ENCODE measurements at places on chromosomes 1 and 21.

- no peak for DNase-seq
Observed at GRCh38 chr1:175656416-175656815, 87.0 kb downstream of the TNR start.

DNA sequence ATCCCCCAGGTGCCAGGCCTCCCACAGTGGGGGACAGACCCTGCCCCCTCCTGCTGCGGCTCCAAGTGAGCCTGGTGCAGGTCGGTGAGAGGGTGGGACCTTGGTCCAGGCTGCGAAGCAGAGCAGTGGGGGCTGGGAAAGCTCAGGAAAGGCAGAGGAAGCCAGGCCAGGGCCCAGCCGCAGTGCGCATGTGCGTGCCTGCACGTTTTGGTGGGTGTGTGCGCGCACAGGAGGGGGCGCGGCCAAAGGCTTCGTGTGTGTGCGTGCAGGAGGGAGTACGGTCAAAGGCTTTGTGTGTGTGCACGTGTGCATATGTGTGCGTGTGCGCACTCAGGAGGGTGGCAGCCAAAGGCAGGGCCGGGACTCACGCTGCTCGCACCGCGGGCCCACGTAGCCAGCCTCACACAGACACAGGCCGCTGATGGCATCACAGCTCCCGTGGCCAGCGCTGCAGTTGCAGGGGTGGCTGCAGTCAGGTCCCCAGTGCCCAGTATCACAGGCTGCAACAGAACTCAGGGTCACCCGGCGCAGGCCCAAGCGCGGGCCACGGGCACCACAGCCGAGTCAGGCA is 45.9 kb downstream of the ARHGEF16 start:
- no peak for DNase-seq

- DNase-seq: no peak
Observed at GRCh38 chr1:53031732-53032131, 30.3 kb upstream of the PODN start.

- no peak for DNase-seq
Observed at GRCh38 chr1:37817481-37817880, 9.5 kb upstream of the YRDC start.

- no peak for DNase-seq
Observed at GRCh38 chr1:157001304-157001703, 44.2 kb downstream of the ARHGEF11 start.

- no peak for DNase-seq
Observed at GRCh38 chr1:174938281-174939007, 61.3 kb upstream of the CACYBP start.

- no peak for DNase-seq
Observed at GRCh38 chr1:212820969-212821368, 26.5 kb downstream of the SPATA45 start.

DNA sequence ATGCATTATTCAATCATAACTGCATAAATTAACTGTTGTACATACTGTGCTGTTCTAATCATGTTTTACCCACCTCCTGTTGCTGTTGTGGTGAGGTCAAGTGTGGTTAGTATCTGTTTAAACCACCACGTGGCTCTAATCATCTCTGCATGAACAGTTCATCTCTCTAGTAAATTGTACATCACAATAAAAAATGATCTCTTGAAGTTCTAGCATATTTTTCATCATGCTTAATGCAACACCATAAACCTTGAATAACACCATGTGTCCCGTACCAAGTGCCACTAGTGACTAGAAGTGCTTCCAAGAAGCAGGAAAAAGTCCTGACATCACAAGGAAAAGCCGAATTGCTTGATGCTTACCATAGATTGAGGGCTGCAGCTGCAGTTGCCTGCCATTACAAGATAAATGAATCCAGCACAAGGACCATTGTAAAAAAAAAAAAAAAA is 51.7 kb downstream of the SNRPE start:
- DNase-seq: no peak

- DNase-seq: no peak
Observed at GRCh38 chr1:3670823-3671265, 18.5 kb downstream of the TP73 start.

DNA sequence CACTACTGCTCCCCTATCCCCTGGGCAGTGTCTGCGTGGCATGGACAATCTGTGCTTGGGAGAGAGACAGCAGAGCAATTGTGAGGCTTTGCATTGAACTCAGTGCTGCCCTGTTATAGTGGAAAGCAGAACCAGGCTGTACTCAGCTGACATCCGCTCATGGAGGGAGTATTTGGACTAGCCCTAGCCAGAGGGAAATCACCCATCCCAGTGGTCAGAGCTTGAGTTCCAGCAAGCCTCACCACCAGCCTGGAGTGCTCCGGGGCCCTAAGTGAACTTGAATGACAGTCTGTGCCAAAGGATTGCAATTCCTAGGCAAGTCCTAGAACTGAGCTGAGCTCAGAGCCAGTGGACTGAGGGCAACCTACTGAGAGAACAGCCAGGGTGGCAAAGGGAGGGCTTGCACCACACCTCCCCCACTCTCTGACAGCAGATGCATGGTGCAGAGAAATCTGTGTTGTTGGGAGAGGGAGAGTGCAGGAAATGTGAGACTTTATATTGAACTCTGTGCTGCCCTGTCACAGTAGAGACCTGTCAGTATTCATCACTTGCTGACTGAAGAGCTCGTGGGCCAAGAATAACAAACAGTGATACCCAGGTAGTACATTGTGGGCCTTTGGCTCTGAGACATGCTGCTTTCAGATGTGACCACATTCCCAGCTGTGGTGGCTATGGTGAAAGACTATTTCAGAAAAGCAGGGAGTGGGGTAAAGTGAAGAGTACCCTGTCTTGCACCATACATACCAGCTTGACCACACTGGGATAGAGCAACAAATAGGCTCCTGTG is 107.7 kb upstream of the SLC5A9 start:
- DNase-seq: no peak

DNA sequence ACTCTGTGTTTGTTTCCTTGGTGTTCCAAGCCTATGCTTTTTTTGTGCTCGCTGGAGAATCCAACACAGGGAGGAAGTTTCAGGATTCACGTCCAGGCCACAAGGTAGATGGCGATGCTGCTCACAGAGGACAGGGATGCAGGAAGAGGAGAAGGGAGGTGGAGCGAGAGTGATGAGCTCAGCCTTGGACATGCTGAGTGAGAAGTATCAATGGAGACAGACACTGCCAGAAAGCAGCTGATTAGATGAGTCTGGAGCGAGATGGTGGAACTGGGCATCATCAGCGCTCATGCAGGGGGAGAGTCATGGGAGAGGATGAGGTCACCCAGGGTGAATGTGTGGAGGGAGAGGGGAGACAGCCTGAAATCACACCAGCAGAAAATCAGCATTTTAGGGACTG is 110.0 kb downstream of the GLUL start:
- no peak for DNase-seq

GRCh38 chr1:66607458-66607857 is 73.5 kb downstream of the SGIP1 start:
- DNase-seq: no peak

DNA sequence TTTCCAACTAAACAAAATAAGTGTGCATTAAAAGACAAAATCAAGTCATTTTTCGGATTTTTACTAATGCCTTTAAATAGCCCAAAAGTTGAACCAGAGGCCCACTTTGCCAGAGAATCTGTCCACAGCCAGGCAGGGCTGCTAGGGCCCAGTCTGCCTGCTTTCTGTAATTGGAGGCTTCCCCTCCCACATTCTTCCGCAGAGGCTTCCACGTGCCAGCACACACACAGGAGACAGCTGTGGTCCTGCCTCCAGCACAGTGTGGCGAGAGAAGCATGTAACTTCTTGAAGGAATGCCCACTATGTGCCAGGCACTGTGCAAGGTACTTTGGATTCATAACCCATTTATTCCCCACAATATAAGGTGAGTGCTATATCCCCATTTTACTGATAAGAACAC is 11.3 kb upstream of the PDZK1IP1 start:
- DNase-seq: no peak

DNA sequence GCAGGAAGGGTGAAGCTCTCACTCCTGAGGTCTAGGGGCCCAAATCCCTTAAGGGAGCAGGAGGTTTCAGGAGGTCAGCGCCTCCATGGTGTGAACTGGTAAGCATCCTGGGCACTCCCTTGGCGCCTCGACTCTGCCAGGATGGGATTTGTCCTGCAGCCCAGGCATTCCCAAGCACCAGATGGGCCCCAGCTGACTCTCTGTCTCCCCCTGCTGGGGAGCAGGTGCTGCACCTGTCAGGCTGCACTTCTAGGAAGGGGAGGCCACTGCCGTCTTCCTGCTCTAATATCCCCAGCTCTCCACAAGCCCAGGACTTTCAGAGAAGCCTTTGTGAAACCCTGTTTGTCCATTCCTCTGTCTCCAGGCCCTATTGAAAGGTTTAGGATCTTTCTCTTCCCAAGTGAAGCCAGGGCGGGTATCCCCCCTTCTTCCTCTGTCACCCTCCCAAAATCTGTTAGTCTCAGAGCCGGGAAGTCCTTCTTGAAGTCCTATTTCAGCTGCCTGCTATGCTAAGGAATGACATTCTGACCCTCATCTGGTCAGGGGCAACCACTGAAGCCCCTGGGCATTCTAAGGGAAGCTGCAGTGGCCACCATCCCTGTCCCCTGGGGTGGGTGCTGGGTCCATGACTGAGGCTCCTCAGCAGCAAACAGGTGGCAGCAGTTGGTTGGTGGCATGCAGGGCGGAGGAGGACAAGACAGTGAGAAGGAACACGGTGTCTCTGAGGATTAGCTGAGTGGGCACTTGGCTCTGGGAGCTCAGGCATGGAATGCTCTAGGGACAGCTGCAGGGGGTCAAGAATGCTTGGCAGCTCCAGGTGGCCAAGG is 3.2 kb downstream of the MYBPH start:
- no peak for DNase-seq

DNA sequence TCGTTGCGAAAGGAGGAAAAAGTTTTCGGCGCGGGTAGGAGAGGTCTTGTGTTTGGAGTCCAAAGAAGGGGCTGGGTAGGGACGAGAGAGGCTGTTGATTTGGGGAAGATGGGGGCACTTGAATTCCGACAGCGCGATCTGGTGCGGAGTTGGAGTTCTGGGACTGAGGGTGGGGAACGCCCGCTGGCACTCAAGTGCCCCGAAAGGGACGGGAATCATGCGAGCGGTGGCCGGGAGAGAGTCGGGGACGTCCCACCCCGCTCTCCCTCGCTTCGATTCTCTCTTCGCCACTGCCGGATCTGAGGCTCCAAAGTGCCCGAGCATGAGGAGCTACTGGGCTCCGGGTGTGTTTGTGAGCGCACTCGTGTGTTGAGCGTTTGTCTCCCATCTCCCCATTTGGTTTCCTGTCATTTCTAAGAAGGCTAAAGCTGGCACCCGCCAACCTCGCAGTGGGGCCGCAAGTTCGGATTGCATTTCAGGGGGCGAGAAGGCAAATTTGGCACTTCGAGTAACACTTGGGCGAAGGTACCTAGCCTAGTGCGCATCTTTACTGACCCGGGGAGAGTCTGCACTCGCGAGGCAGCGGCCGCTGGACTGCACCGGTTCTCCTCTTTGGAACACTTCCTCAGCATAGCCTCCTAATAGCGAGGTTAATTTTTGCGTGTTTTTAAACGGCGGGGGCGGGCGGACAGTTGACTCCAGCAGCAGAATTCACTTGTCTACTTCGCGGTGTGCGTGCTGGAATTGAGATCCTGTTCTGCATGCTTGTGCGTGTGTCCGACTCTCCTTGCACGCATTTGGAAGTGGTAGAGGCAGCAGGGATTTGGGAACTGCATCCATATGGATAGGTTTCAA is 1.2 kb downstream of the CHRM3 start:
- no peak for DNase-seq

DNA sequence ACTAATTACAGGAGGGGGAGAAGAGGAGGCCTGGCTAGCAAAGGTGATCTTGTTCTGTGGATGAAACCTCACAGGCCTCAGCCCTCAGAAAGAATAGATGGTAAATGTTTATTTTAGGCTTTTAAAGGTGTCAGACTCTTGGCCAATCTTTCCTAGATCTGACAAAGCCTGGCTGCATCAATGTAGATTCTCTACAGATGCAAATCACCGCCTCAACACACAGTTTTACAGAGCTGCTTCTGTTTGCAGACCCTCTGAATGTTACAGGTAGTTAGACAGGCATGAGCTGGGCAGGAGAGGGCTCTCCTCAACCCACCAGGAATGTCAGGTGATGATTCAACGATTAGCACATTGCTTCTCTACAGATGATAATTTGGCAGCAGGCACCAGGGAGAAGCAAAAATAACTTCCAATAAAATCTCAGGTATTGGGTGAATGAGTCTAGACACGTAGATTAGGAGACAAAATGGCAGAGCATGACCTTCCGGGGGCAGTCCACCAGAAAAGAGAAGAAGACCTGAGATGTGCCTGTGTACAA is 105.4 kb upstream of the VANGL1 start:
- DNase-seq: no peak

- no peak for DNase-seq
Observed at GRCh38 chr21:44589586-44590305, 2.6 kb downstream of the KRTAP10-6 start.

GRCh38 chr1:21000245-21000594 is 176.5 kb downstream of the EIF4G3 start:
- DNase-seq: no peak

DNA sequence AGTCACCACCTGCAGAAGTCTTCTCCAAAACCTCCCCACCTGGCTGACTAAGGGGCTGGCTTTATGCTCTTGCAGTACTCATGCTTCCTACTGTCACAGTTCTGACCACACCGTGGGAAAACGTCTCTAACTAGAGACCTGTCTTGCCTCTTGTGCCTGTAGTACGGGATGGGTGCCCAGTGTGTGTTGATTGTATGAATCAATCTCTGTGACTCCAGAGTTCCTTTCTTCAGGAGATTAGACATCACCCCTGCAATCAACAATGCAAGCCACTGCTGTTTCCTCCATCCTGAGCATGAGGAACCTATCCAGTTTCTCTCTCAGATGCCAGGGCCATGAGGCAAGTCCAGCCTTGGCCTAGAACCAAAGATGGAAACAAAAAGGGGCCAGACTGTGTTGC is 64.1 kb downstream of the LRRN2 start:
- DNase-seq: no peak

- no peak for DNase-seq
Observed at GRCh38 chr1:71823708-71824305, 458.5 kb downstream of the NEGR1 start.

DNA sequence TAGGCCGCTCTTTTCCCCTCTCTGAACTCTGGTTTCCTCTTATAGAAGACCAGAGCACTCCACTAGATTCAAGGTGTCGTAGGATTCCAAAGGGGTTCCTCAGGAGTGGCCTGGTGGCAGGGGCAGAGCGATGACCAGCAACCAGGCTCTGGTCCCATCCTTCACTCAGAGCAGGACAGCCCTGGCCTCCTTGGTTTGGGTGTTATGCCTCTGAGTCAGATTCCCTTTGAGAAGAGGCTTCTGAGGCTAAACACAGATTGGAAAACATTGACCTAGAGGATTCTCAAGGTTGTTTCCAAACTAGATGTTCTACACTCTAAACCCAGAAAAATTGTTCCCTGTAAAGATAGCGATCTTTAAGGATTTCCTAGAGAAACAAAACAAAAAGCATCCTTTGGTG is 49.8 kb upstream of the IKBKE start:
- no peak for DNase-seq

GRCh38 chr1:216758161-216758560 is 34.9 kb upstream of the ESRRG start:
- DNase-seq: no peak

DNA sequence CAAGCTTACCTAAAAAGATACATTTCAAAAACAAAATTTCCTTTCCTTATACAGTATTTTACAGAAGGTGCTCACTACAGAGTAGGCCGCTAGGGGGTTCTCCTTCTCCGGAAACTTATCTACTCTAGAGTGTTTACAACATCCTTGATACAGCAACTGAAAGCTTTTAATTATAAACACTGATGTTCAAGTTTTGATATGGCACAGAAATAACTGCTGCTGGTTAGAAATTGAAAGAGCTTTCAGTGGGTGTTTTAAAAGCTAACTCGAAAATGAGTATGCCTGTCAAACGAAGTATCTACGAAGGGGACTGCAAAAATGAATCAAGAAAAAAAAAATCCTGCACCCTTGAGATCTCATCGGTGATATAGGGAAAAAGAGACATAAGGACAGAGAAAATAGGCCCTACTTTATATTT is 1.0 kb downstream of the YOD1 start:
- no peak for DNase-seq
